COLO829 (cell line): ENCODE measurements at places on chromosomes 2 and 18.

DNA sequence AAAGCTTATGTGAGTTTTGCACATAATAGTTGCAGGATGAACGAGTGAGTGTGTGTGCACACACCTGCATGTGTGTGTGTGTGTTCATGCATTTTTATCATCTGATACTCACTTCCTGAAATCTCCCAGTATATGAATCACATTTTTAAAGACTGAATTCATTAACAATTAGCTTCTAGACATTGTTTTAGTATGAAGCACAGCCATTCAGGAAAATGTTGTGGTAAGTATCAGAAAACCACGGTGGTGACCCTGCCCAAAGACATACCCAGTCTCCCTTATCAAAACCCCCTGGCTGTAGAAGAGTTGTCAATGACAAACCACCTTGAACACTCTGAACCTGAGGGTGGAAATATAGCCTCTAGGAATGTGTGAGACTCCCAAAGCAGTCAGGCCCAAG, 220.8 kb downstream of the ALK start:
- peak; percentile 26 for DNase-seq

- DNase-seq = no peak
These were observed 54.5 kb downstream of the RASGRP3 start for GRCh38 chr2:33530690-33531548.

DNA sequence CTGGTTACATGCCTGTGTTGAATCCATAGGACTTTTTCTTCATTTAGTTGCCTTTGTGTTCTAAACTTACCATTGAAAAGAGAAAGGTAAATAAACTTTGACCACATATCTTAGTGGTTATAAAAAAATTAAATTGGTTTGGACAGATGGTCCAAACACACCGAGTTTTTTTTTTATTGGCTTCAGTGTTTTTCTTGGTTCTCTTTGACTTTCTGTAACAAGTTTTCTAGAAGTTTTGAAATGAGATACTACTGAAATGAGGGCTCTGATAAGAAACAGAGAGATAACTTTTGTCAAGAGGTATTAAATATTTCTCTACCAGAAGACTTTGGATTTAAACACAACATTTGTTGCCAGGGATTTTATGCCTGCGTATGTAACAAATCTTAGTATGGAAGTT, 20.7 kb downstream of the SPTBN1 start:
- no peak for DNase-seq

GRCh38 chr18:43396266-43396665, 119.0 kb upstream of the SYT4 start:
- DNase-seq = peak; percentile 13

GRCh38 chr2:117997872-117998454, 15.9 kb downstream of the CCDC93 start:
- DNase-seq = no peak

DNA sequence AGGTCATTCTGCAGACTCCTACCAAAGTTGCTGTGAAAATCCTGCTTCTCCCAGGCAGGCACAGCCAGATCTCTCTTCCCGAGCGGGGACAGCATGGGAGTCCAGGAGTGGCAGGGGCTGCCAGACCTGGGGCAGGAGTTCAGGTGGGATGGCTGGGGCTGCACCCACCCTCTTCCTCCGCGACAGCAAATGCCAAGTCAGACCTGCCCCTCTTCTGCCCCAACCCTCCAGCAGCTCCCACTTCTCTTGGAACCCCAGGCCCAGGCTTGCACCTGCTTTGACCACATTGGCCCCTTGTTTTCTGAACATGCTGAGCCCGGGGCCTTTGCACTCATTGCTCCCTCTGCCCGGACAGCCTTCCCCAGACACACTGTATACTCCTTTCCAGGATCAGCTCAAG, 288.2 kb upstream of the HS6ST1 start:
- no peak for DNase-seq

DNA sequence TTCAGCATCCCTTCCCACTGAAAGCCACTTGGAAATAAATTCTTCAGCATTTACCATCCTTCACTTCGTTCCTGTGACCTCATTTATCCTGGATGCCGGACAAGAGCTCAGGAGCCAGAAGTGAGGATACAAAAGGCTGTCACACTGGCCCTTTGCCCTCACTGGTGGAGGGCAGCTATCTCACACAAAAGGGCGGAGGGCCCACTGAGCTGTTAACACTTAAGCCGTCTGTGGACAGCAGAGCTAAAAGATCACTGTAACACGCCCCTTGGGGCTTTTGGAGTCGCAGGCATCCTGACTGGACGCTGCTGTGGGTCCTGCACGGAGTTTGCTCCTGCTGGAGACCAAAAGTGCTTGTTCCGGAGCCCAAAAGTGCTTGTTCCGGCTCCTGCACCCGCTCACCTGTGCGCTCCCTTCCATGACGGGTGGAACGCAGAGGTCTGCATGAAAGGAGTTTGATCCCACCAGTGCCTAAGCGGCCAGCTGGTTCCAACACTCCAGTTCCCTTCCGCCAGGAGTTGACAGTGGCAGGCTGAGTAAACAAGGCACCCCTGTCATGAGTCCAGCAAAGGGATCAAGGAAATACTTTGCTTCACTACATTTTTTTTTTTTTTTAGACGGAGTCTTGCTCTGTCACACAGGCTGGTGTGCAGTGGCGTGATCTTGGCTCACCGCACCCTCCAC, 572.0 kb upstream of the LINC00305 start:
- no peak for DNase-seq

DNA sequence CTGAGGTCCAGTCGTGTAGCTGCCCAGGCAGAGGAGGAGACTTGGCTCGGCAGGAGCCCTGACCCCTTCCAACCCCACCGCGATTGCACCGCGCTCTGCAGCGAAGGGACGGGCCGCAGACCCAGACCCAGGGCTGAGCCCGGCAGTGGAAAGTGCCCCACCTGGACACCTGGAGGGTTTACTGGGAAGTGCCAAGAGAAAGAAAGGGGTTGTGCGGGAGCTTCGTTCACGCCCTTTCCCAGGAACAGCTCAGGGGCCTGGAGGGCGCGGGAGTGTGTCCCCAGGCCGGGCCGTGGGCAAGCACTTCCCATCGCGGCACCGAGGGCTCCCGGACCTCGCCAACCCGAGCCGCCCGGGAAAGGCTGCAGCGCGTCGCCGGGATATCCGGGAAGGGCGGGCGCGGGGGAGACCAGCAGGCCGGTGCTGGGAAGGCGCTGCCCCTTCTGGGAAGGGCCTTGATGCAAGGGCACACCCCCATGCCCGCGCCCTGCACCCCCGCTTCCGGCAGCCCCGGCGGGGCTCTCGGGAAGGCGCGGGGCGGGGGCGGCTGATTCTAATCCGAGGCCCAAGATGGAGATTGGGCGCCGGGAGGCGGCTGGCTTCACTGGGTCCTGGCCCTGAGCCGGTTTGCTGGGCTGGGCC, 36.1 kb upstream of the MRPL33 start:
- DNase-seq = no peak

DNA sequence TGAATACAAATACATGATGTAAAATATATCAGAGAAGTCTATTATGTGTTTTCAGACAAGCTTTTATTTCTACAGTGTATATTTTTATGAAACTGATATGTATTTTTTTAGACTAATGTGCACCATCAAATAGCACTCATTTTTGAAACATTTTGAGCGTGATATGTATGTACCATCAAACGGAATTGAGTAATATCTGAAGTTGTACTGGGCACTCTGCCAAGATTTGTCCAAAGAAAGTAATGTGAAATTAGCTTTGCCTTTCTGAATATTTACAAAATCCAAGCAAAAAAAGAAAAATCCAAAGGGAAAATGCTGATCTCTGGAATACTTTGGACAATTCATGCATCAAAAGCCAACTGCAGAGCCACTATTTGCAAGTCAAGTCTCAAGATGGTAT, 972.0 kb downstream of the DPP10 start:
- DNase-seq = no peak

- DNase-seq = no peak
These were observed 123.6 kb downstream of the TWIST2 start for GRCh38 chr2:238971318-238972145.

- no peak for DNase-seq
These were observed 3.8 kb upstream of the BOK start for GRCh38 chr2:241554610-241555322.

- DNase-seq = peak; percentile 5
These were observed 145.4 kb upstream of the SPOPL start for GRCh38 chr2:138356178-138356577.

DNA sequence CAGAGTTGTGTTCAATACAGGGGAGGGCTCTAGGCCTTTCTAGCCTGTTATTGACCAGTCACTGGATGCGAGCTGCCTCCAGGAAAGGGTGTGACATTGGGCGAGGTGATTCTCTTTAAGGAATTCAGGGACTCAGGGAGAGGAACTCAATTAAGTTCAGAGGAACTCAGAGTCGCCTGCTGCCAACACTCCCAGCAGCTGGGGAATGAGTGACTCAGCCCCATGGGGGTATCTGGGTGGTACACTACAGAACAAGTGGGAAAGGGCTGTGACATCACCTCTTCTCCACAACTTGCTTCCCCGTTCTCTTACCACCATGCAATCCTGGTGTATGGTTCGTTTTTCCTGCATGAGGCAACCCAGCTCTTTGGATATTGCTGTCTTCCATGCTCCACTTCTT, 50.4 kb upstream of the CYRIA start:
- DNase-seq = no peak

GRCh38 chr2:198595721-198596120, 791.3 kb downstream of the PLCL1 start:
- no peak for DNase-seq
